ENCODE measurements at places on chromosomes 3 and 15.
A peak's percentile ranks its signal among the peaks of the same experiment; 100 is the strongest.

GRCh38 chr3:159886050-159886449 is 102.6 kb upstream of the IL12A start:
- no peak for DNase-seq

- no peak for DNase-seq
These were observed 91.8 kb upstream of the BCL6 start for GRCh38 chr3:187836823-187837770.

- peak; percentile 88 for DNase-seq
These were observed 64.3 kb downstream of the DUT start for GRCh38 chr15:48395521-48396011.

DNA sequence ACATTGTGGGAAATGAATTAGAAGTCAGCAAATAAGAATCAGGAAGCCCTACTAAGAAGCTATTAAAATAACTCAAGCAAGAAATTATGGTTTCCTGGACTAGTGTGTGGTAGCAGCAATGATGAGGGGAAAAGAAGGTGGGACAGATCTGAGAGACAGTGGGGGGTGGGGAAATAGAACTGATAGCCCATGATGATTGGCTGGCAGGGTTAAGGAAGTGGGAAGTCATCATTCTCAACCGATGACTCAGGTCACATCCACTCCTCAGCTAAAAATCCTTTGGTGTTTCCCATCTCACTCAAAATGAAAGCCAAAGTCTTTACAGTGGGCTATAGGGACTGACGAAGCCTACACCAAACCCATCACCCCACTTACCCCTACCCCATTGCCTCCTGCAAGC is 153.9 kb upstream of the ARHGEF26 start:
- no peak for DNase-seq

DNA sequence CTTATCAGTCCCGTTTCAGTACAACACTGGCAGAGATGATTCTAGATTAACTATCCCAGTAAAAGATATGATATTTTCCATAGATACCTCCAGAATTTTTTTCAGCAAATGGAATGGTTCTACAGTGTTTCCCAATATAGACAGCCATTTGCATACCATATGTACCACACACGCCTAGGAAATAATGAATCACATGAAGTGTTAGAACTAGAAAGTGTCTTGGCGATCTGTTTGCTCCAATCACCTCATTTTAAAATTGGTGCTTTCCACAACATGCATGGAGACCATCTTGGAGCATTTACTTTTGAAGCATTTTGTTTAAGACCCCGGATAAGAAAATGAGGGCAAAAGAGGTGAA is 2.0 kb downstream of the C2CD4A start:
- DNase-seq, result no peak
